ENCODE measurements at places on chromosomes 7 and 10.

DNA sequence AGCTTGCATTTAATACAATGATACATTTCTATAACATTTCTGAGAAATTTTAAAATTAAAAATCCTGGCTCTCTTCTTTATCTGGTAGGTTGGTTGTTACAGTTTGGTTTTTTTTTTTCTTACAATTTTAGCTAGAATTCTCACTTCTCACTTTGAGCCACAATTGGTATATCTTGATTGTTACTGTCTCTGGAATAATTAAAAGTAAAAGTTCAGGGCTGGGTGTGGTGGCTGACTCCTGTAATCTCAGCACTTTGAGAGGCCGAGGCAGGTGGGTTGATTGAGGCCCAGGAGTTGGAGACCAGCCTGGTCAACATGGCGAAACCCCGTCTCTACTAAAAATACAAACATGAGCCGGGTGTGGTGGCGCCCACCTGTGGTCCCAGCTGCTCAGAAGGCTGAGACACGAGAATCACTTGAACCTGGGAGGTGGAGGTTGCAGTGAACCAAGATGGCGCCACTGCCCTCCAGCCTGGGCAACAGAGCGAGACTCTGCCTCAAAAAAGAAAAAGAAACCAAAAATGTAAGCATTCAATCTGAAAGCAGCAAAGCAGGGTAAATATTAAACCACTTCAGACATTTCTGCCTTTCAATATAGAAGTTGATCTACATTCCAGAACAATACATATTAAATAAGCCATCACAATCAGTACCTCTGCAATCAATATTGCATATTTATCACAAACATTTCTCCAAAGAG, 88.6 kb upstream of the PFKP start:
- no peak for DNase-seq

DNA sequence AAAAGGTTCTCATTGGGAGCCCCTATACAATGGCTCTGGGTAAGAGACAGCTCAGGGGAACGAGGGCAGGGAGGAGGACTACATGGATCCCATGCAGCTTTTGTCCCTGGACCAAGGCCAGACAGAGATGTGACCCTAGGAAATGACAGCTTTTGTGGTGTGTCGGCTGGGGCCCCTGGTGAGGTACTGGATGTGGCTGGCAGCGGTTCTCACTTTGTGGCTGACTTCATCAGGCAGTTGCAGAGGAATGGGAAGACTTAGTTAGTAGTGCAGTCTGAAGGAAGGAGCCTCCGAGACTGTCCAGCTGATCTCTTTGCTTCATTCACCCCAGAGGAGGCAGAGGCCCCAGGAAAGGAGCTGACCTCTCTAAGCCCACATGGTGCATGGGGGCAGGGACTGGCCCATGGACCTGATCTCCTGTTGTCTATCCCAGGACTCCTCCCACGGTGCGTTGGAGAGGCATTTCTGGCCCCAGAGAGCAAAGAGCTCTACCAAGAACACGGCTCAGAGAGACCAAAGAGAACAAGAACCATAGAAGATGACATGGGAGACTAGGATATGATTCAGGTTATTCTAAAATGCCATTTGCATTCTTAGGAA, 202.9 kb downstream of the RPS24 start:
- no peak for DNase-seq

DNA sequence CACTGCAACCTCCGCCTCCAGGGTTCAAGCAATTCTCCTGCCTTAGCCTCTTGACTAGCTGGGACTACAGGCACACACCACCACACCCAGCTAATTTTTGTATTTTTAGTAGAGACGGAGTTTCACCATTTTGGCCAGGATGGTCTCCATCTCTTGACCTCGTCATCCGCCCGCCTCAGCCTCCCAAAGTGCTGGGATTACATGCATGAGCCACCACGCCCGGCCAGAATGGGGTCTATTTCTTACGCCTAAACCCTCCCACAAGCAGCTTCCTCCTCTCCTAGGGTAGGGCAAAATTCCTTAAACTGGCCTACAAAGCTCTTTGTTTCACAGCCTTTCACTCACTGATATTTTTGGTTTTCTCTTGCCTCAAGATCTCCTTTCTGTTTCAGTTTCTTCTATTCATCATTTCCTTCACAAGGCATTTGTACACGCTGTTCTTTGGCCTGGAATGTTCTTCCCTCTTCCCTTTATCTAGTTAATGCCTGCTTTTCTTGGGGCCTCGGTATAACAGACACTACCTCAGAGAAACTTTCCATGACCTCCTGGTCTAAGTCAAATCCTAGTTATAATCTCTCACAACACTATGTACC, 6.7 kb downstream of the CPEB3 start:
- DNase-seq: no peak

DNA sequence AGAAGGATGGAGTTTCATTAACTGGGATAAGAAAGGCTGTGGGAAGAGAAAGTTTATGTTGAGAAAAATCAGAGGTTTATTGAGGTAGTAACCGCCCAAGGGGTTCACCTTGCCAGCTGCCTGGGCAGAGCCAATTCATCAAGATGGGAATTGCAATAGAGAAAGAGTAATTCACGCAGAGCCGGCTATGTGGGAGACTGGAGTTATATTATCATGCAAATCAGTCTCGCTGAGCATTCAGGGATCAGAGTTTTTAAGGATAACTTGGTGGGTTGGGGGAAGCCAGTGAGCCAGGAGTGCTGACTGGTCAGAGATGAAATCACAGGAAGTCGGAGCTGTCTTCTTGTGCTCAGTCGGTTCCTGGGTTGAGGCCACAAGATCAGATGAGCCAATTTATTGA, 70.6 kb downstream of the MALRD1 start:
- no peak for DNase-seq

DNA sequence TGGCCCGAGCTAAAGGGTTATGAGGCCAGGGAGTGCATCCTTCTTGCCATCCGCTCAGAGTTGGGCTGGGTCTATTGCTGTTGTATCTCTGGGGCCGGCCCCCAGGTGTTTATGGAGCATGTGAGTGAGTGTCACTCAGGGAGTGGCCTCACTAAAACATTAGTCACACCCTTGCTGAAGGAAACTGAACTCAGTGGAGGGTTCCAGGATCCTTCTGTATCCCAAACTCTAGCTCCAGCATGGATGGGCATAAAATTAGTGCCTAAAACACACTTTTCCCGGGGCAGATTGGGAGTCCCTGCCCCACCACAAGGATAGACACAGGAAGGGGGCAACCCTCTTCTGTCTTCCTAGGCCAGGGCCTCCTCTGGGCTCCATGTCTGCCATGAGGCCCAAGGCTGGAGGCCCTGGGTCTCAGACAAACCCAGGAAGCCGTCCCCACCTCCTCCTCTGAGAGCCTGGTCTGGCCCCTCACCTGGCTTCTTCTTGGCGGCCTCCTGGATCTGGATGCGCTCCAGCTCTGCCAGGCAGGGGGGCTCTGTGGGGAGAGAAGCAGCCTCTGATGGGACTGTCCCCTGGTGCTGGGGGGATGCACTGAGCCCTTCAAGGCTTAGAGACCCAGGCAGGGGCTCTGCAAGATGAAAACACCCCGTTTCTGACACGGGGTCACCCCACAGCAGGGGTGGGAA, 24.5 kb downstream of the SPOCK2 start:
- DNase-seq: no peak

- DNase-seq: no peak
Observed at GRCh38 chr10:18505456-18506118, 145.8 kb downstream of the NSUN6 start.
